HCT116 (cell line): ENCODE measurements at places on chromosomes 6 and 20. TPM values are rescaled to one million over a fixed set of nuclear protein-coding genes. Genes with fewer than 3 reads are reported as not detected.

GRCh38 chr6:117078624-117079023, 186.7 kb upstream of the VGLL2 start:
- DNase-seq = no peak
- H3K4me3 ChIP-seq = no peak overlapping the region
- no peaks in the 10 kb centered on the region for H3K4me1 ChIP-seq
- H3K27me3 ChIP-seq = no peaks in the 10 kb centered on the region
- H3K27ac ChIP-seq = no peak overlapping the region

DNA sequence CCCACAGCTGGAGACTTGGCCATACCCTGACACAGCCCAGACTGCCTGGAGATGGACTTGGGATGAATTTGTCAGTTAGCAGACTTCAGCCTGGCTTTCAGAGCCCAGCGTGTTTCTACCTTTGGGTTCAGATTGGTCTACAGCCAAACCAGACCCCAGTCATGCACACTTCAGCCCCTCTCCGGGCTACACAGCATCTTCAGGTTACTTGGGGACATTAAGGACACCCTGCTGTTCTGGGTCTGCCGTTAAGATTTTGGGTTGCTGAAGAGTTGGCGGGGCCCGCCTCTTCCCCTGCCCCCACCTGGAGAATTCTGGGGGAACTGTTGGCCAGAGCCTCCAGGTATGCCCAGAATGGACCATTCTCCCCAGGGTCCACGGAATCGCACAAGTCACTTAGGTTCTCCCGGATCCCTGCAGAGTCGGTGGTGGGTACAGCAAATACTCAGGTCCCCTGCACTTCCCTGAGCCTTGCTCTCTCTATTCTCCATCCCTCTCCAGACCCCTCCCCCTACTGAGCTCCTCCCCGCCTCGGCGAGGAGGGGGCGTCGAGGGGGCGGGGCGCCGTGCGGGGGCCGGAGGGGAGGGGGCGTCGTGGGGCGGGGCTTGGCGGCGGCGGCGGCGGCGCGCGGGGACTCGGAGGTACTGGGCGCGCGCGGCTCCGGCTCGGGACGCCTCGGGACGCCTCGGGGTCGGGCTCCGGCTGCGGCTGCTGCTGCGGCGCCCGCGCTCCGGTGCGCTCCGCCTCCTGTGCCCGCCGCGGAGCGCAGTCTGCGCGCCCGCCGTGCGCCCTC, at the start of gene PTK7:
Gene PTK7, plus strand, starts transcription at position 645 of the 794 bp plus-strand sequence. CDS start 175 bp downstream, outside the sequence.
- peak within 1 kb of the TSS; percentile 89 for H3K4me3 ChIP-seq
- H3K27ac ChIP-seq = peak within 1 kb of the TSS; percentile 86
- no peak for DNase-seq
- no peaks in the 10 kb centered on the region for H3K27me3 ChIP-seq
- H3K36me3 ChIP-seq = no peaks in the 10 kb centered on the region
- peaks cover 17% of the 10 kb centered on the region for H3K4me1 ChIP-seq

GRCh38 chr6:165649166-165650137, 13.6 kb downstream of the PDE10A start:
- H3K36me3 ChIP-seq = no peaks in the 10 kb centered on the region
- no peak for DNase-seq

- H3K27me3 ChIP-seq = no peaks in the 10 kb centered on the region
- no peaks in the 10 kb centered on the region for H3K36me3 ChIP-seq
- no peak within 1 kb of the TSS for H3K27ac ChIP-seq
- DNase-seq = no peak
- H3K4me1 ChIP-seq = no peaks in the 10 kb centered on the region
- H3K4me3 ChIP-seq = no peak within 1 kb of the TSS
Measured at GRCh38 chr20:1619861-1620444, at the start of gene SIRPB1. Gene SIRPB1, minus strand, starts transcription at chr20:1620009. Its CDS starts 65 bp downstream, at chr20:1619944.

- H3K36me3 ChIP-seq = no peaks in the 10 kb centered on the region
- no peak overlapping the region for H3K4me3 ChIP-seq
- H3K27ac ChIP-seq = no peak overlapping the region
- H3K27me3 ChIP-seq = no peaks in the 10 kb centered on the region
- DNase-seq = no peak
Measured at GRCh38 chr20:8438748-8439147, 306.7 kb downstream of the PLCB1 start.

DNA sequence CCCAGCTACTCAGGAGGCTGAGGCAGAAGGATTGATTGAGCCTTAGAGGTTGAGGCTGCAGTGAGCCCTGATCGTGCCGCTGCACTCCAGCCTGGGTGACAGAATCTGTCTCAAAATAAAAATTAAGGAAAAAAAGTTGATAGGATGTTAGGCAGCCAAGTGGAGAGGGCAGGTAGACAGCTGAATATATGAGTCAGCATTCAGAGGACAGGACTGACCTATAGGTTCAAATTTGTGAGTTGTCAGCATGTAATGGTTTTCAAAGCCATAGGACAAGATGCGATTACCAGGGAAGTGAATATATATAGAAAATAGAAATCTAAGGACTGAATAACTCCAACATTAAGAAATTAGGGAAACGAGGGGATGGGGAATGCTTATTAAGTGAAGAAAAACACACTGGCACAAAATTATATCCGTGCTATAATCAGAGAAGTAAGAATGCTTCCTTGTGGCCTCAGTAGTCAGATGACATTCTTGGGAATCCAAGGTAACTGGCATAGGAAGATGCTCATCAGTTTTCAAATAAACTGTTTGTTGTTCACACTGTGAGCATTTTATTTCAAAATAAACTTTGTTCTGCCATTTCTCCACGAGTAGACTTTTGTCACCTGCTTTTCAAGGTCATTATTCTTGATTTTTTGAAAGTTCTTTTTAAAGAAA, 64.0 kb upstream of the VSTM2L start:
- no peak overlapping the region for H3K27ac ChIP-seq
- no peaks in the 10 kb centered on the region for H3K36me3 ChIP-seq
- H3K27me3 ChIP-seq = no peaks in the 10 kb centered on the region
- DNase-seq = no peak

DNA sequence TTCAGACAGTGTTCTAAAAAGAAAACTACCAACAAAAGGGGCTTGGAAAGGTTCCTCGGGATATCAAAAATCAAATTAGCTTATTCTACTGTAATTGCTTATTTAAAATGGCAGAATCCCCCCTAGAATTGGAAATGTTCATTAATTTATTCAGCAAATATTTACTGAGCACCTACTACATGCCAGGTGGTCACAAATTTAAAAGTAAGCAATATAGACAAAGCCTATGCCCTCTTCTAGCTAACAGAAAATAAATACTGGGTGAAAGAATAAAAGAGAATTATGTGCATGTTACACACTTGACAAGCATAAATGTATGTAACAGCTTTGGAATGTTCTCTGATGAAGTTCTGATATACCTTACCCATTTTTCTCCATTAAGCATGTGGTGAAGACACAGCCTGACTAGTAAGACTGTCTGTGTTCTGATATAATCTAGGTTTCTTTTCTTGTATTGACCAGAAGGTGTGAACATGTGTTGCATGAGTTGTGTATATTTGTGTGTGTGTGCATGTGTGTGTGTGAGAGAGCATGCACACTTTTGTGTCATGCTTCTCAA, 606.7 kb upstream of the CITED2 start:
- H3K27me3 ChIP-seq = no peaks in the 10 kb centered on the region
- no peaks in the 10 kb centered on the region for H3K36me3 ChIP-seq
- no peak for DNase-seq

DNA sequence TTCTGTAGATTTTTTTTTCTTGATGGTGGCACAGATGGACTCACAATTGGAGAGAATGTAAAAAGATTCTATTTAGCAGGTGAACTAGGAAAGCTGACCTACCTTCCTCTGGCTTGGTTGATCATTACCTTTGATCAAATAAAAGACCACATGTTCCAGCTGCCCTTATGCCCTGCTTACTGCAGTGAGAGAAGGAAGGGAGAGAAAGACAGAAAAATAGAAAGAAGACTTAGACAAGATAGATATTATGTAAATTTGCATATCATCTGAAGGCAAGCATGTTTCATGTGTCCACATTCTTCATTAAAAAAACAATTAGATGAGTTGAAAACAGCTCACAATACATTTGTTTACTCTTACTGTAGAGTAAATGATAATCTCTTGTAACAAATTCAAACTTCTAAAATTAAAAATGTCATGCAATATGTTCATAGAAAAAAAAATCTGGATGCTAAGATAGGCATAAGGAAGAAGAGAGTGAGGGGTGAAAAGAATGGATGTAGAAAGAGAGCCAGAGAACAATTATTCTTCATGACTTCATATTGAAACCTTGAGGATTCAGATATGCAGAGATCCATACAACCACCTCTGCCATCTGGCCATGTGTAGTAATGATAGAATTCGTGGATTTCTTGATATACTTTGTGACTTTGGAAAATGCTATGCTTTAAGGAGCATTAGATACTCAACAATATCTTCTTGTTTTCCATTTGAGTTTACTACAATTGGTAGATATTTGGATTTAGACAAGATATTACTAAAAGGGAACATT, 71.7 kb downstream of the RFX6 start:
- H3K4me1 ChIP-seq = no peaks in the 10 kb centered on the region
- H3K27ac ChIP-seq = no peak overlapping the region
- DNase-seq = no peak
- no peak overlapping the region for H3K4me3 ChIP-seq
- no peaks in the 10 kb centered on the region for H3K27me3 ChIP-seq

DNA sequence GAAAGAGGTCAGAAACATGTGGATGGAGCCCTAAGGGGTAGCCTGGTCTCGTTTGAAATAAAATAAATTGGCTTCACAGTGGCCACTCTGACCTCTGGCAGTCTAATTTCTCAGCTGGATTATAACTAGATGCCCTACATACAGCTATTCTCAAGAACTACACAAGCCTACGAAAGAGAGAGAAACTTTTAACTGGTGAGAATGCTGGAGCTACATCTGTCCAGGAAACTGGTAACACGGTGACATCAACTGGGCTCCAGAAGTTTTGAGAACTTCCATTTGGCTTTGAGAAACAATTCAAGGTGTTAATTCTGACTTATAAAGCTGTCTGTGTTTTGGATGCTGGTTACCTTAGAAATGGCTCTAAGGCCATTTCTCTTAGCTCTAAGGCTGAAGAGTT, 187.3 kb upstream of the TENT5A start:
- H3K36me3 ChIP-seq = no peaks in the 10 kb centered on the region
- no peak overlapping the region for H3K4me3 ChIP-seq
- no peak overlapping the region for H3K27ac ChIP-seq
- H3K27me3 ChIP-seq = no peaks in the 10 kb centered on the region
- peaks cover 64% of the 10 kb centered on the region for H3K4me1 ChIP-seq

- peaks cover 13% of the 10 kb centered on the region for H3K4me1 ChIP-seq
- no peaks in the 10 kb centered on the region for H3K27me3 ChIP-seq
- H3K4me3 ChIP-seq = no peak overlapping the region
- no peaks in the 10 kb centered on the region for H3K36me3 ChIP-seq
Measured at GRCh38 chr20:957544-957943, 41.4 kb upstream of the ANGPT4 start.

GRCh38 chr6:134519465-134519864, 201.6 kb upstream of the SGK1 start:
- H3K36me3 ChIP-seq = no peaks in the 10 kb centered on the region
- H3K4me3 ChIP-seq = no peak overlapping the region
- H3K27ac ChIP-seq = no peak overlapping the region
- no peak for DNase-seq
- no peaks in the 10 kb centered on the region for H3K27me3 ChIP-seq

- H3K4me1 ChIP-seq = peaks cover 7% of the 10 kb centered on the region
- no peaks in the 10 kb centered on the region for H3K27me3 ChIP-seq
- H3K27ac ChIP-seq = no peak overlapping the region
- no peak for DNase-seq
Measured at GRCh38 chr6:7728855-7729590, 3.1 kb downstream of the BMP6 start.

Gene RAB32
- total RNA-seq = not detected

Gene KCNQ2
- 86.5 TPM for total RNA-seq

Gene ZNF217
- 33.8 TPM for total RNA-seq

Gene SLPI
- 5.4 TPM for total RNA-seq
